ENCODE measurements at places on chromosomes 1 and 21.

GRCh38 chr1:1347663-1348419 lies 1.4 kb downstream of the DVL1 start:
- DNase-seq = no peak

DNA sequence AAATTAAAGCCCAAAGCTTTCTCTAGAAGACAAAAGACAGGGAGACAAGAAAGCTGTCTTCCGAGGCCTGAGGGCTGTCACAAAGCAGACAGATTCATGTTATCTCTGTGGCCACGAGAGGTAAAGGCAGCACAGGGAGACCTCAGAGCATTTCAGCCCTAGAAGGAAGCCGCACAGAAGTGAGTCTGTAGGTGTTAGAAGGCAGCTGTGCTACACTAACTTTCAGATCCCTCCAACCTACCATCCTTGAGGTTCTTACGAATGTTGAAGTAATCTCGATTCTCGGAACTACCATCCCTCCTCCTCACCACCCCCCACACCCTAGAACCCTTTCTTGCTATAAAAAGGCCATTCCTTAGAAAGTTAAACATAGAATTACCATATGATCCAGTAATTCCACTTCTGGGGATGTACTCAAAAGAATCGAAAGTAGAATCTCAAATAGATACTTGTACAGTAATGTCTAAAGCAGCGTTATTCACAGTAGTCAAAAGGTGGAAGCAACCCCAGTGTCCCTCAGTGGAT lies 21.5 kb upstream of the LYST start:
- DNase-seq = no peak

- no peak for DNase-seq
Measured at GRCh38 chr21:17427157-17427556, 85.7 kb upstream of the CXADR start.

DNA sequence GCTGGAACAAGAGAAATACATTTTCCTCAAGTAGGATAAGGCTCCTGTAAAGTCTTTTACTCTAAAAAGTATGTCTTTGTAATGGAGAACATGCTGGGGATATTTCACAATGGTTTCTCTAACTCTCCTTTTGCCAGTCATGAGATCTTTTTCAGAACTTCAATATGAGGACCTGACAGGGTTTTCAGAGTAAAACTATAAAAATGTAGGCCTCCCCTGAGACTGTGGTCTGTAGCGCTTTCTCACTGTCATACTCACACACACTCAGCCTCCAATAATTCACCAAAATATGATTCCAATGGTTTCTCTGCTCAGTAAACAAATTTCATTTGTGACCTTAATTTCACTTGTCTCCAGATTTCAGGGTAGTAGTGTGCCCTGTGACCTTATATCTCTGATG lies 440.1 kb upstream of the PTBP2 start:
- DNase-seq = no peak

DNA sequence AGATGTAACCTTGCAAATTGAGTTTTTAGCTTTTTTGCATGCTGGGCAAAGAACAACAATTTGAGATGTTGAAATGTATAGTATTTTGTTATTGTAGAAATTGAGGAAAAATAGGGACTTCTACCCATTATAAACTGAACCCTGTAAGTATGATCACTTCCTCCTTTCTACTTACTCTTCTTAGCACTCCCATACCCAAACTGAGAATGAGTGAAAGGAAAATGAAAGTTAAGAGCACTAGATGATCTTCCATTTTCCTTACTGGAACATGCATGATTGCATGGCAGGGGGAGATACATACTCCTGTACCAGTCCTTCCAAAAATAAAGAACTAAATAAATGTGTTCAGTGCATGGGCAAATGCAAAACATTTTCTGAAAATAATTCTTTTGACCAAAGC lies 107.4 kb upstream of the KIAA1614 start:
- DNase-seq = no peak

GRCh38 chr1:15945832-15946448 lies 30.0 kb downstream of the ZBTB17 start:
- DNase-seq = no peak

- no peak for DNase-seq
Measured at GRCh38 chr1:228308085-228308601, 98.5 kb downstream of the TRIM11 start.

- no peak for DNase-seq
Measured at GRCh38 chr1:93078638-93078985, 471 bp upstream of the MTF2 start.

DNA sequence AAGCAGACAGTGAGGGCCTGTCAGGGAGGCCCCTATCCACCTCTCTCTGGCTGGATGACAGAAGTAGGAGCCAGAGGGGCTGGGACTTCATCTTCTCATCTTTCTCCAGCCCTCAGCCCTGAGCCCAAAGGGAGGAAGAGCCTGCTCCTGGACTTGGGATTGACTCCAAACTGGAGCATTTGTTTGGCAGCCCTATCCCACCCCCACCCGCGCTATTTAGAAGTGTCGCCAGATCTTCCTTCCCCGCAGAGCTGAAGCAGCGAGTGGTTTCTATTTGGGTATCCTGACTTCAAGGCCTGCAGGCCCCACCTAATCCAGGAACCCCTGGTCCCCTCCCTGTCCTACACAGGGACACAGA lies 9.6 kb downstream of the NES start:
- DNase-seq = no peak

DNA sequence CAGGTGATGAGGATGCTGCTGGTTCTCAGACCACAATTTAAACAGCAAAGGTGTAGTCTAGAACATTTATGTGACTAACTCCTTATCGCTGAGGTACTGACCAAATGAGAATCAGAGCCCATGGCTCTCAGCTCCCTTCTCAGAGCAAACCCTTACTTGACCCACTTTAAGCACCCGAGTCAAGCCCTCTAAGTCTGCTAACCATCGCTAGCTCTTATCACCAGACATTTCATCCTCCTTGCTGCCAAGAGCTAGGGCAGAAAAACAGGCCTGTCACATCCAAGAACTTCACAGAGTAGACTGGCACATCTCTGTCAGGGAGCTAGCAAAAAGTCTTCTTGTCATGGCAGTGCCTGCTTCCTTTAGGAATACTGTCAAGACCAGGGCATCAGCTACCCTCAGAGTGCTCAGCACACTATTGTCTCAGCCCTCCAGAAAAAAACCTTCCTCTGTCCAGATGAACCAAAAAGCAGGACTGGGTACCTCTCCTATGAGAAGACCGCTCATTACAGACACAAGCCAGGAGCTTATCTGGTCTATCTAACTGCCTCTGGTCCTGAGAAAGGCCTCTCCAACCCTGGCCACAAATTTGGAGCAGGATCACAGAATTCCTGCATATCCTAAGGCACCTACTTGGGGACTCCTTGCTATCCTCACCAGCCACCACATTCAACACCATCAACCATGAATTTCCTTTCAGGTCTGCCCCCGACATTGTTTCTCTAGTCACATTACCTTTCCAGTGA lies 26.2 kb downstream of the ERI3 start:
- DNase-seq = no peak

DNA sequence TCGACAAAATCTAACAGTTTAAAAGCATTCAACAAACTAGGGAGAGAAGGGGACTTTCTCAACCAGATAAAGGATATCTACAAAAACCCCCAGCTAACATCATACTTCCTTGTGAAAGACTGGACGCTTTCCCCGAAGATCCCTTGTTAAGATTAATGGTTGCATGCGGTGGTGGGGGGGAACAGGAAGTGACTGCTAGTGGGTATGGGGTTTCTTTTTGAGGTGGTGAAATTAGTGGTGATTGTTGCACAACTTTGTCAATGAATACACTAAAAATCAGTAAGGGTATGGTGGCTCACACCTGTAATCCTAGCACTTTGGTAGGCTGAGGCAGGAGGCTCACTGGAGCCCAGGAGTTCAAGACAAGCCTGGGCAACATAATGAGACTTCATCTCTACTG lies 26.9 kb upstream of the EYA3 start:
- peak; percentile 34 for DNase-seq

DNA sequence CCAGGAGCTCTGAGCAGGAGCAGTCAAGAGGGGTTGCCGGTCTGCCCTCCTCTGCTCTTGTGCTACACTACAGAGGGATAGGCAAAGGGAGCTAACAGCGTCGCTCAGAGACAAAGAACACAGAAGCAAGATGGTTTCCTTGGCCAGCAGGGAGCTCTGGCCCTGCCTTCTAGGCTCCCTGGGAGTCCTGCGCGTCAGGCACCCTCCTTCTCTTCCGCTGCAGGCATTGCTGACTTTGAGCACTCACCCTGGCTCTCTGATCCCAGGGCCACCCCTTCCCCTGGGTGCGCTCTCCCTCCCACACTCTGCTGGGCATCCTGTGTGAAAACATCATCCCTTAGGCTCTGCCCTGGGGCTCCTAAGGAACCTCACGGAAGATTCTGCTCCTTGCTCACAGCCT lies 489 bp downstream of the TNNI1 start:
- no peak for DNase-seq

DNA sequence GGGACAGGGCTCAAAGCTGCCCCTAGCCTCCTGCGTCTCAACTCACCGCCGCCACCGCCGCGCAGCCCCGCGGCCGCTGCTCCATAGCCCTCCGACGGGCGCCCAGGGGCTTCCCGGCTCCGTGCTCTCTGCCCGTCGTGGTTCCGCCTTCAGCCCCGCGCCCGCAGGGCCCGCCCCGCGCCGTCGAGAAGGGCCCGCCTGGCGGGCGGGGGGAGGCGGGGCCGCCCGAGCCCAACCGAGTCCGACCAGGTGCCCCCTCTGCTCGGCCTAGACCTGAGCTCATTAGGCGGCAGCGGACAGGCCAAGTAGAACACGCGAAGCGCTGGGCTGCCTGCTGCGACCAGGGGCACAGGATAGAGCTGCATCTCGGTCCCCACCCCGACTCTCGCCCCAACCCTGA lies at the start of gene TNFRSF25:
Gene TNFRSF25, minus strand, starts transcription at position 151 of the 400 bp plus-strand sequence. Its CDS starts 66 bp downstream, at position 85.
- no peak for DNase-seq

DNA sequence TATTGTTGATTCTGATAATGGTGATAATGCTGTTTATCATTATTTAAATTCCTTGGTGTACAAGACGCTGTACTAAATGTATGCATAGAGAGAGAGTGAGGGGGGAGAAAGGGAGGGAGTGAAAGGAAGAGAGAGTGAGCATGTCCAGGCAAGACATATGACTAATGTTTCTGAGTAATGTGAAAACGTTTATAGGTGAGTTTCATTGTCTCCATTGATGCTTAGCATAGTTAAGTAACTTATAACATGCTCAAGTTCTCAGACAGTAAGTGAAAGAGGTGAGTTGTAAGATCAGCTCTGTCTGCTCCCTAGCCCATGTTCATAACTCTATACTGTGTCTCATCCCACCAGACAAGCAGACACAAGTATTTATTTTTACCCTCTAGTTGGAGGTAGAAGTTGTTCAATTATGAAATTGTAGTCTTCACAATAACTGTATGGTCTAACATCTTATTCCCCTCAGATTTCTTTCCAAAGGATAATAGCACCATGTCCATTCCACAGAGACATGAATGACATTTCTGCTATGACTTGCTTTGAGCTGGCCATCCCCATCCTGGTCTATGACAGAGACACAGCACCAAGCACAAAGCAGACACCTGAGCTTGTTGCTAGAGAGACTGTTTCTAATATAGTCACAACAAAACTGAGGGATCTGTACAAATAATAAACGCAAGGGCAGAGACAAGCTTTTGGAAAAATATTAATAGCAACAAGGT lies 285.1 kb downstream of the CACNA1E start:
- no peak for DNase-seq

GRCh38 chr1:228108742-228109072 lies 392 bp downstream of the MRPL55 start:
- DNase-seq = no peak

DNA sequence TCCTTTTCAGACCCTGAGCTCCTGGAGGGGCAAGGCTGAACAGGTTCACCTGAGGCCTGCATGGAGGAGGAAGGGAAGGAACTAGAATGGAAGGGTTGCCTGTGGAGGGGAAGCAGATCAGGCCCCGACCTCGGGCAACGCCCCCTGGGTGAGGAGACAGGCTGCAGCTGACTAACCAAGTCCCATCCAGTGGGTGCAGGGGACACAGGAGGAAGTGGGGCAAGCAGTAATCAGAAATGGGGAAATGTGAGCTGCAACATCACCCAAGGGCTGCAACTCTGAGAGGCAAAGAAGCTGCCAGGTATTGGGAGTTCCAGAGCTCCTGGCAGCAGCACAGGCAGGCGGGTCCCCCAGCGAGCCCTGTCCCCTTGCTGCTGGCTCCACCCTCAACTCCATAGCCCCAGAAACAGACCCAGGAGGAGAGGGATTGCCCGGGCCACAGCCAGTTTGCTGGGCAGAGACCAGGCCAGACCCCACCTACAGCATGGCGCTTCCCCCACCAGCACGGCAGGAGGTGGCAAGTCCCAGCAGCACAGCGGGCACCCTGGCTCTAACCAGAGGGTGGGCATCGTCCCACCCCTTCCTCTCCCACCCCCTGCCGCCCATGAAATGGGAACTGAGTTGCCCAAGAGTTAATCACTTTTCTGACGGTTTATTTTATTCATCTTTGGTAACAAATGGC lies 38.5 kb downstream of the MRPL37 start:
- no peak for DNase-seq

- no peak for DNase-seq
Measured at GRCh38 chr1:201226859-201227488, 36.4 kb downstream of the IGFN1 start.

- DNase-seq = no peak
Measured at GRCh38 chr1:239647045-239647444, 260.7 kb downstream of the CHRM3 start.

Data from hematopoietic multipotent progenitor cell treated with erythropoietin and hydrocortisone succinate and interleukin-3 and kit ligand, for 8 days (in vitro differentiated cells).